ENCODE measurements at places on chromosomes 1 and 21. TPM values are rescaled to one million over a fixed set of nuclear protein-coding genes. Genes with fewer than 3 reads are reported as not detected.

GRCh38 chr1:221776495-221777301, 34.8 kb upstream of the DUSP10 start:
- DNase-seq: no peak
- H3K27ac ChIP-seq: no peak overlapping the region
- H3K4me3 ChIP-seq: no peak overlapping the region
- no peaks in the 10 kb centered on the region for H3K4me1 ChIP-seq

DNA sequence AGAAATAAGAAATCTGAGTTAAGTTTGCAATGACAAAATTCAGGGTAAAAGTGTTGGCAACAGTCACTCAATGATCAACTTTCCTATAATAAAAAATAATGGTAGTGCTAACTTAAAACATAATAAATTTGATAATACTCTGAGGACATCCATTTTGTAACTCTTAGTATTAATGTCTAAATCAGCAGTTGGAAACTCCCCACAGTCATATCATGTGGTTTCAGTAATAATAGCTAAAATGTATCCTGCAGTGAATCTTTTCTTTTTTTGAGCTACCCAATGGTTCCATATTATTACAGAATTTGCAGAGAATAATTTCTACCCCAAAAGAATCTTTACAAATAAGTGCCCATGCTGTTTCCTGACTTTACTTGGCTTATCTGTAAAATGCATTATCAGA, 286.7 kb downstream of the PTPRC start:
- no peaks in the 10 kb centered on the region for H3K4me1 ChIP-seq
- no peaks in the 10 kb centered on the region for H3K27me3 ChIP-seq
- no peak overlapping the region for H3K4me3 ChIP-seq
- no peak overlapping the region for H3K27ac ChIP-seq

- H3K36me3 ChIP-seq: no peaks in the 10 kb centered on the region
- no peak overlapping the region for H3K4me3 ChIP-seq
- H3K27ac ChIP-seq: no peak overlapping the region
- no peaks in the 10 kb centered on the region for H3K27me3 ChIP-seq
These were observed 1.3 kb downstream of the SV2A start for GRCh38 chr1:149916193-149916897.

DNA sequence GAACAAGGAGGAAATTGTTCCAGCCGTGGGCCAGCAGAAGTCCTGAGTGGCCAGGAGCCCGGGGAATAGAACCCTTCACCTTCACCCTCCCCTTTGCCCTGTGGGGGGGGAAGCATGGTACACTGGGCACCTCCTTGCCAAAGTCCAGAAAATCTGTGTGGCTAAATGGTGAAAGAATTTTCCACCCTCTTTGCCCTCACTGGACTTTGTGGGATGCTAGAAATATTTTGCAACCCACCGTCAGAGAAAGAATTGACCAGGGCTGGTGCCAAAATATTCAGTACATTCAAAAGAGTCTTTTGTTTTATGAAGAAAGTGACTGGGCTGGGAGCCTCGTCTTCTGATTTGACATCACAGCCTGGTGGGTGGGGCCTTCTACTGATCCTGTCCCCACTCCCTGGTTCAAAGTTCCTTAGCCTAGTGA, 14.6 kb downstream of the NFASC start:
- H3K27ac ChIP-seq: peak overlapping the region; percentile 83
- DNase-seq: peak; percentile 90
- H3K4me3 ChIP-seq: no peak overlapping the region
- H3K4me1 ChIP-seq: no peaks in the 10 kb centered on the region
- no peaks in the 10 kb centered on the region for H3K36me3 ChIP-seq
- no peaks in the 10 kb centered on the region for H3K27me3 ChIP-seq

DNA sequence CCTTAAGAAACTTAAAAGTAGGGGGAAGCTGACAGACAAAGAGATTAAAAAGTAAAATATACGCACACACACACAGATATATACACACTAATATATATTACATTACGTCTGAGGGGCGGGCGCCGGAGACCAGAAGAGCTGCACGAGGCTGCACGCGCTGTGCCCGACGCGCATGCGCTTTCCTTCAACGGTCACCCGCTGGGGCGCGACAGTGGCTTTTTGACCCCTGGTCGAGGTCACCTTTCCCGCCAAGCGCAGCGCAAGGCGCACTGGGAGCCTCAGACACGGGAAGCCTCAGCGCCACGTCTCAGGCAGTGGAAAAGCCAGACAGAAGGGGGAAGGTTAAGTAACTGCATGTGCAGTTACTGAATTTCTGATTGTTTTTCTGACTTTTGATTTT, at the start of gene HORMAD1:
HORMAD1 (minus strand) TSS at position 193 of the 400 bp plus-strand sequence. CDS start 1,390 bp downstream, outside the sequence.
- H3K36me3 ChIP-seq: no peaks in the 10 kb centered on the region
- no peak within 1 kb of the TSS for H3K4me3 ChIP-seq
- no peaks in the 10 kb centered on the region for H3K27me3 ChIP-seq
- DNase-seq: no peak
- no peak within 1 kb of the TSS for H3K27ac ChIP-seq
- no peaks in the 10 kb centered on the region for H3K4me1 ChIP-seq

DNA sequence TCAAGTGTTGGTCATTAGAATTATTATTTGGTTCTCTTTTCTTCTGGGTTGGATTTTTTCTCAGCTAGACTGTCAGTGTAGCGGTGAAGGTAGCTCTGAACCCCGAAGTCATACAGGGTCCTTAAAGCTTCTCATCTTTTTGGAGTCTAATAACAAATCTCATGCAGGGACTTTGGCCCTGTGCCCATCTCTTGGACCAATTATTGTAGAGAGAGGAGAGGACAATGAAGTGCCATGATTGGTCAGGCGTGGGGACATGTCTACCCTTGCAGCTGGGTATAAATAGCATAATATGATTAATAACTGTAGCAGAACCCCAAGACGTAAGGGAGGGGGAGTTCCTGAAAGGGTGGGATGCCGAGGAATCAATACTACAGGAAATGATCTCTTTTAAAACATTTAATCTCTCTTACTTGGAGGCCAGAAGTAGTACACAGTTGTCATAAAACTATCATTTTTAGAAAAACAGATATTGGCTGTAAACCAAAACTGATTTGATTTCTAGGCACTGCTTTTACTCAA, 8.8 kb downstream of the MAGI3 start:
- no peak overlapping the region for H3K4me3 ChIP-seq
- no peak overlapping the region for H3K27ac ChIP-seq
- H3K27me3 ChIP-seq: no peaks in the 10 kb centered on the region
- no peaks in the 10 kb centered on the region for H3K4me1 ChIP-seq

- H3K4me1 ChIP-seq: no peaks in the 10 kb centered on the region
- H3K36me3 ChIP-seq: no peaks in the 10 kb centered on the region
- peaks cover 19% of the 10 kb centered on the region for H3K27me3 ChIP-seq
These were observed 172.7 kb downstream of the NPHP4 start for GRCh38 chr1:5819391-5820025.

DNA sequence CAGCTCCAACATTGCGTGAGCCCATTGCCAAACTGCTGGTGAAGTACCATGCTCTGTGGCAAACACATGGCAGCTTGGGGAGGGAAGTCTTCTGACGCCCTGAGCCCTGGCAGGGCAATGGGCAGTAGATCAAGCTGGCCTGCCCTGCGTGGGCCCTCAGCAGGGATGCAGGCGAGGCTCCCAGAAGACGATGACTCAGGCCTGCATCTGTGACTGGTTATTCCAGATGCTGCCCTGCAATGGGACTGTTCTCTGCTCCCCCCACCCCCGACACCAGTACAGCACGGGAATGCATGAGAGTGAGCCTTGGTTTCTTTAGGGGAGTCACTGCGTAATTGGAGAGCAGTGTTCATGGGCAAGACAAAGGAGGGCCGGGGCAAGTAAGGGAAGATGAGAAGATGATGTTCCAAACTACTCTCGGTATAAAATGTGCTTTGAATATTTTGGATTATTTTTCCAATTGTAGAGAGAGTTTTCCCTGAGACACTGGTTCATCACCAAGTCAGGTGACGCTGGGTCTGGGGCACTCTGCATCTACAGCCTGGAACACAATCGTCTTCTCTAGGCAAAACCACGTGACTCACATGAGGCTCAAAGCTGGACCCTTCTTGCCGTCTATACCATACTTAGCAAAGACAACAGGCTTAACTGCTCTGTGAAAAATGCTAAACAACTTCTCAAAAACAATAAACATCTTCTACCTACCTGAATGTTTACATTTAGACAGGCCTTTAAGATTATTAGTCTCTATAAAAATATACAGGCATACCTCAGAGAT, 9.0 kb upstream of the C1orf198 start:
- H3K4me1 ChIP-seq: no peaks in the 10 kb centered on the region
- no peak overlapping the region for H3K27ac ChIP-seq
- no peaks in the 10 kb centered on the region for H3K36me3 ChIP-seq
- no peaks in the 10 kb centered on the region for H3K27me3 ChIP-seq
- no peak for DNase-seq

DNA sequence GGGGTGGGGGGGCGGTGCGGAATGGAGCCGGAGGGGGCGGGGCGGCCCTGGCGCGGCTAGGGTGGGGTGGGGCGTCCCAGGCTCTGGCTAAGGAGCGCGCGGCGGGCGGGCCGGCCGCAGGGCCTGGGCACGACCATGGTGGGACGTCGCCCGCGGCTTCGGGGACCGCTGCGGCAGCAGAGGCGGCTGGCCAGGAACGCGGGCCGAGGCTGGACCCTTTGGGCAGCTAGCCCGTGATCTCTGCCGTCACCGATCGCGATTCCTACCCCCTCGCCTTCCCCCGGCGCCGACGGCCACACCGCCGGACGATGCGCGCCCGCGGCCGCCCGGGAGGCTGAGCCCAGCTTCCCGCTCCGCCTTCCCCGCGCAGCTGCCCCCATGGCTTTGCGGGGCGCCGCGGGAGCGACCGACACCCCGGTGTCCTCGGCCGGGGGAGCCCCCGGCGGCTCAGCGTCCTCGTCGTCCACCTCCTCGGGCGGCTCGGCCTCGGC, at the start of gene MAP3K21:
MAP3K21 (plus strand) TSS at position 74 of the 491 bp plus-strand sequence; CDS start at position 379, 305 bp downstream.
- peak within 1 kb of the TSS; percentile 81 for H3K27ac ChIP-seq
- no peaks in the 10 kb centered on the region for H3K4me1 ChIP-seq
- peak within 1 kb of the TSS; percentile 72 for H3K4me3 ChIP-seq
- H3K27me3 ChIP-seq: no peaks in the 10 kb centered on the region
- no peak for DNase-seq

DNA sequence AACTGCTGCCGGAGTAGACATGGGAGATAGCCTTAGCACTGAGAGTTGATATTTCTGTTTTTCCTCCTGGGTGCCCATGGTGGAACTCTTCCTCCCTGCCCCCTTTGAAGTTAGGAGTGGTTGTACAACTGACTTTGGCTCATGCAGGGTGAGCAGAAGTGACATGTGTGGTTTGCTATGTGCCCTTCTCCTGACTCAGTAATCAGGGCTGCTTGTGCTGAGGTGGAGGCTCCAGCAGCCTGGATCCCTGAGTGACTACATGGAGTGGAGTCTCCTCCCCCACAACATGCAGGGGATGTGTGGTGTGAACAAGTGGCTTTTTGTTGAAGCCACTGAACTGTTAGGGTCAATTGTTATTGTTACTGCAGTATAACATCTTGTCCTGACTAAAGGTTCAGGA, 261.6 kb downstream of the CAMTA1 start:
- no peak overlapping the region for H3K4me3 ChIP-seq
- DNase-seq: no peak
- H3K27ac ChIP-seq: no peak overlapping the region
- H3K36me3 ChIP-seq: no peaks in the 10 kb centered on the region

- peak overlapping the region; percentile 93 for H3K27ac ChIP-seq
- no peaks in the 10 kb centered on the region for H3K27me3 ChIP-seq
- H3K4me1 ChIP-seq: no peaks in the 10 kb centered on the region
- peak overlapping the region; percentile 74 for H3K4me3 ChIP-seq
- H3K36me3 ChIP-seq: no peaks in the 10 kb centered on the region
- no peak for DNase-seq
These were observed 659 bp downstream of the FAF1 start for GRCh38 chr1:50959303-50959912.

- no peaks in the 10 kb centered on the region for H3K4me1 ChIP-seq
- no peaks in the 10 kb centered on the region for H3K36me3 ChIP-seq
- no peak overlapping the region for H3K4me3 ChIP-seq
- no peak overlapping the region for H3K27ac ChIP-seq
These were observed 106.1 kb downstream of the PDE9A start for GRCh38 chr21:42759594-42759927.

DNA sequence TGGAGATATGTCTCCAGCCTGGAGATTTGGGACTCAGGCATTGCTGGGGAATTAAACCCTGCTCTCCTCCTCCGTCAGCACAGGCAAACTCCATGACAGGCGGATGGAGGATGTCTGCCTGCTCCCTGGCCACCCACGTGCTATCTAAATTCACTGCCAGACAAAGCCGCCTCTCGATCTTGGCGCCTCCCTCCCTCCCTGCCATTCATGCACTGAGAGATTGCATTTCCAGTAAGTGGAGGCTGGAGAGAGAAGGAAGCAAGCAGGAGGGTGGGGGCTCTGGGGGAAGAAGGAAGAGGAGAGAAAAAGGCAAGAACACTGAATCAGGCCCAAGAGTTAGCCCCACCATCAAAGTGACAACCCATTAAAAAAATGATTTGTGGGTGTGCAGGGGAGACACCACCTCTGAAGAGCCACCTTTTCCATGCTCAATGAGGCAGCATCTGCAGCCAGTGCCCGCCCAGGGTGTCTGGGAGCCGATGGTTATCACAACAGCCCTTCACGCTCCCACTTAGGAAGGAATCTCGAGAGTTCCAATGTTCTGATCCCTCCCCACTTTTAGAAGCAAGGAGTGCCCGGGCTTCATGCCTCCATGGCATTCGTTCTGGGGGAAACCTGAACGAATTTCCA, 183.0 kb downstream of the HIVEP3 start:
- no peak overlapping the region for H3K27ac ChIP-seq
- no peak for DNase-seq

HNRNPU gene
- 416 TPM for total RNA-seq

FAM167B gene
- total RNA-seq: 0.64 TPM

UBIAD1 gene
- 16.4 TPM for total RNA-seq

LIN28A gene
- not detected for total RNA-seq

SWT1 gene
- total RNA-seq: 10.9 TPM

ADAM30 gene
- not detected for total RNA-seq

MTARC2 gene
- total RNA-seq: 11.7 TPM

DUSP10 gene
- 15.5 TPM for total RNA-seq
